ENCODE measurements at places on chromosomes 3 and 15.

- no peak for DNase-seq
Measured at GRCh38 chr15:39582977-39583595, 2.2 kb downstream of the THBS1 start.

- no peak for DNase-seq
Measured at GRCh38 chr3:88248658-88249057, 98.9 kb downstream of the C3orf38 start.

DNA sequence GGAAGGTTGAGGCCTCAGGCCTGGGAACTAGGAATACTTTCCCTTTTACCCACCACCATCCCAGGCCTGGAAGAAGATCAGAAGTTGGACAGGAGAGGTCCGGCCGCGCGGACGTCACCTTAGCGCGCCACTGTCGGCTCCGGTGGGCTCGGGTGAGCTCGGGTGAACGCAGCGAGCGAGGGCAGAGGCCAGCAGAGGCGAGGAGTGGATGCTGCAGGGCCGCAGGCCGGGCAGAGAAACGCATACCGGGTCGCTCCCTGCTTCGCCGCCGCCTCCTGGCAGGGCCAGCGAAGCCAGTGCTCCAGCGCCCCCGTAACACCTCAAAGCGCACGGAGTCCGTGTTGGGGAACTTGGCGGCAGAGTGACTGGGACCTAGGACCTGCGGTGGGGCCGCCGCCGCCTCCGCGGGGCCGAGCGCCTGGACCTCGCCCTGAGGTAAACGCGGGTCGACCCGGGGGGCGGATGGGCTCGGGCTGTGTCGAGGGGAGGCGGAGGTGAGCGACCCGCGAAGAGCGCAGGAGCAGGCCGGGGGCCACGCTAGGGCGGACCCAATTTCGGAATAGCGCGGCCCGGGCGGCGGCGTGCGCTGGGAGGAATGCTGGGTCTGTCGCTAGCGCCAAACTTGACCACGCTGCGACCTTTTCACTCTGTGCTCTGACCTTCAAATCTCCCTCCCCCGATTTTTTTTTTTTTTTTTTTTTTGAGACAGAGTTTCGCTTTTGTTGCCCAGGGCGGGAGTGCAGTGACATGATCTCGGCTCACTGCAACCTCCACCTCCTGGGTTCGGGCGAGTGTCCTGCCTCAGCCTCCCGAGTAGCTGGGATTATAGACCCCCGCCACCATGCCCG, 1.6 kb downstream of the CYP11A1 start:
- peak; percentile 44 for DNase-seq

GRCh38 chr3:65650247-65650646, 388.5 kb downstream of the MAGI1 start:
- DNase-seq: no peak

DNA sequence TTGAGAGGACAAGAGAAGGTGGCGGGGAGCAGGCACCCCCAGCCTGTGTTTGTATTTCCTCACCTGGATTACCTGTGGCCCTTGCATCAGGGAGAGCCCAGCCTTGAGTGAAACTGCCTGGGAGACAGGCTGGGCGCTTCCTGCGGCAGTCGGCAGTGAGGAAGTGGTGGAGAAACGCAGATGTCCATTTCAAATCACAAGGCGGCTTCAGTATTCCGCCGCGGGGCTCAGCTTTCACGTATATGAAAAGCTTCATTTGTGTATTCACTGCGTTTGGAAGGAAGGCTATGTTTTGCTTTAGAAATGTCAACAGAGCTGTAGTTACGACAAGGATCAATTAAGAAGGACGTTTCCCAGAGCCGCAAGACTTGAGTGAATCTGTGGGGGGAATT, 167.4 kb upstream of the CTDSPL start:
- DNase-seq: no peak

DNA sequence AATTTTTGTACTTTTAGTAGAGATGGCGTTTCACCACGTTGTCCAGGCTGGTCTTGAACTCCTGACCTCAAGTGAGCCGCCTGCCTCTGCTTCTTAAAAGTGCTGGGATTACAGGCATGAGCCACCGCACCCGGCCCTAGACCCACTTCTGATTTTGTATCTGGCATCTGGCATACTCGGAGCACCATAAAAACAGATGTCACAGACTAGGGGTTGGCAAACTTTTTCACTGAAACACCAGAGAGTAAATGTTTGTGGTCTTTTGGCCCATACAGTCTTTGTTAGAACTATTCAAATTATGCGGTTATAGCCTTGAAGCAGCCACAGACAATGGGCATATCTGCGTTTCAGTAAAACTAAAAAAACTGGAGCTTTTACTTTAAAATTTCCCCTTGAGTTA, 110.7 kb downstream of the TJP1 start:
- no peak for DNase-seq

DNA sequence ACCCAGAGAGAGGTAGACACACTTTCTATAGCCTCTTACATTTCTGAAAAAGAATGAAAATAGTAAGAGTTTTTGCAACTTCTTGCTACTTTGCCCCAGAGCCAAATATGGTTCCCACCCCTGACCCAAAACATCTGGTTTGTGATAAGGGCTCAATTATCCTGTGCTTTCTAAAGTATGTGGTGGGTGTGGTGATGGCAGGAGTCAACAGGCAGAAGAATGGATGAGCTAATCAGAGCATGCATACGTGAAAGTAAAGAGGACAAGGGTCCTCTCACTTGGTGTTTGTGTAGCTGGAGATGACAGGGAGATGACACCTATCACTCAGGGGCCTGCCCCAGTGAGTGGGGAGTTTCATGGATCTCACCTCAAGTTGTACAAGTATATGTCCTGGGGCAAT, 19.1 kb downstream of the KBTBD8 start:
- no peak for DNase-seq

DNA sequence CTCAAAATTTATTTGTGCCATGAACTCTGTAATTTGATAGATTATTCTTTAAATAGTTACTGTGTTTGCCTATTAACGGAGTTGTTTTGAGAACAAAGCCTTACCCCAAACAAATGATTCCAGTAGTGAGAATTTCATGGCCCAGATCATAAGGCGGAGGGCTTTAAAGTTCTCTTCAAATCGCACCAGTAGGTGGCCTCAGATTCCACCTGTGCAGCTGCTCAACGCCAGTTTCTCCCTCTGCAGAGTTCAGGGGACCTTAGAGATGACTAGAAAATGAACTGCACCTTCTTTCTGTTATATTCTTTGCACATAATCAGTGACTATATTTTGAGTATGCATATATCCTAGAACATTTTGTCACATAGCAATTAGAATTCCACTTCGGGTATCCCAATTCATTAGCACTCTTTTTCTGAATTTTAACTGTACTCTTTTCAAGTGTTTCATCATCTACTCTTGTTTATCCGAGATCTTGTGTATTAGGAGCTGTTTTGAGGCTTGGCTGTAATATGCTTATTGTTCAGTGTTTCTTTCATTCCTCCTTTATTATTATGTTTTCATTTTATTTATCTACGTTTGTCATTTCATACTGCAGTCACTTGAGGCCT, 232.6 kb upstream of the CHRM5 start:
- no peak for DNase-seq

DNA sequence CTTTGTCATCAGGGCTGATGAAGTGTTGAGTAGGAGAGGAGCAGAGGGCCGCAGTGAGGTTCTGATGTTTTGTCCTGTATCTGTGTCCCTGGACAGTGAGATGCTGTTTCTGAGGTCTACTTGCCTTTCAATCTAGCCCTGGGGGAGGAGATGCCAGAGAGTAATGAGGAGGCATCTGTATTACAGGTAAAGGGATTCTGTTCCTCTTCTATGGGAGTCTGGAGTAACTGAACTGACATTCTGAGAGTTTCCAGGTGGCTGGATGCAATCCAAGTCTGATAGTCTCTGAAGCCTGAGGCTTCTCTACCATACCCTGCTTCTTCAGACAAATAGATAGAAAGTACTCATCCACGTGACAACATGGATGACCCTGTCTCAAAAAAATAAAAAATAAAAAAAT, 60.9 kb downstream of the IL12A start:
- no peak for DNase-seq

DNA sequence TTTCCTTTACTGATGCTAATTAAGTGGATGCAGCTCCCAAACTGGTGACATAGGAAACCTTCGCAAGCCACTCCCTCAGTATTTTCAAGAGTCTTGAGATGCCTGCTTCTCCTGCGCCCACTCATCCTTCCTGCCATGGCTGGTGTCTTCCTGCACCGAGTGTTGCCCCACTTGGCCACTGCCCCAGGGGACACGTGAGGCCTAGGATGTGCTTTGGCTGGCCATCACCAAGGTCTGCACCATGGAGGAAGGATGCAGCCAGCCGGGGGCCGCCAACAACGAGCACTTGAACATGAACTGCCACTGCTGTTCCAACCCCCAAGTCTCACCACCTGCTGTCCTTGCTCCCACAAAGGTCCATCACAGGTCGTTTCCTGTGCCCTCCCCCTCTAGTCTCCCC, 34.1 kb downstream of the EPHB3 start:
- no peak for DNase-seq

GRCh38 chr3:16013568-16013967, 160.9 kb upstream of the GALNT15 start:
- DNase-seq: no peak

- no peak for DNase-seq
Measured at GRCh38 chr3:114558271-114558670, 264.4 kb downstream of the TIGIT start.

Data from heart right ventricle (tissue), 16 donors.